Right ventricle myocardium inferior (tissue), 1 donor: ENCODE measurements at places on chromosomes 1 and 21. TPM values are rescaled to one million over a fixed set of nuclear protein-coding genes. Genes with fewer than 3 reads are reported as not detected.

DNA sequence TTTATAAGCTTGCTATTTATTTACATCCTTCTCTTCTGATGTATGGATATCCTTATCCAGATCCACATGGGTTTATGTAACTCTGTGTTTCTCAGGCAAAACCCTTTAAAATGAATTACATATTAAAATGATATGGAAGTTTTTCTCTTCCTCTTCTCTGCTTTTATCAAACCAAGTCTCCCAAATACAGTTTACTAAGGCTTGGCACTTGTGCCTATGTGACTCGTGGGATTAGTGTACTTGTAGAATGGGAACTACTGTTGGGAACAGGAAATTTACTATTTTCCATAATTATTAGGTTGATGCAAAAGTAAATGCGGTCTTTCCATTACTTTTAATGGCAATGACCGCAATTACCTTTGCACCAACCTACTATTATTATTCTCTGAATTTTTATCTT lies 14.8 kb downstream of the SIM2 start:
- DNase-seq = no peak

- DNase-seq = no peak
Measured at GRCh38 chr1:20446796-20447195, 39.2 kb downstream of the CAMK2N1 start.

GRCh38 chr1:212506666-212507065 lies 73.9 kb downstream of the NENF start:
- DNase-seq = no peak

DNA sequence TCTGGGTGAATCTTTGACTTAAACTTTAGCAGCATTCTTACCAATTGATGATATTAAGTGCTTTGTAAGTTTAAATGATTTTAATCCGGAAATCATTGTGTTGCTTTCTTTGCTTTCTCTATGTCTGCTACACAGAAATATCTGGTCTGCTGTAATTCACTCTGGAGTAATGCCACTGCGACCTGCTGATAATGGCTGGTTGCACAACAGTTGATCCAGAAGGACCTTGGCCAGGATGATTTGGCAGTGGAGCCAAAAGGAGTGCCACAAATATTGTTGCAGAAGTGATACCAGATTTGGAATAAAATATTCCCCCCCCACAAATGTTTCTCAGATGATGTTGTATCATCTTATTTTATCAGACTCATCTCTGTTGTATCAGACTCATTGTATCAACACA lies 2063.9 kb downstream of the MRPL39 start:
- no peak for DNase-seq

DNA sequence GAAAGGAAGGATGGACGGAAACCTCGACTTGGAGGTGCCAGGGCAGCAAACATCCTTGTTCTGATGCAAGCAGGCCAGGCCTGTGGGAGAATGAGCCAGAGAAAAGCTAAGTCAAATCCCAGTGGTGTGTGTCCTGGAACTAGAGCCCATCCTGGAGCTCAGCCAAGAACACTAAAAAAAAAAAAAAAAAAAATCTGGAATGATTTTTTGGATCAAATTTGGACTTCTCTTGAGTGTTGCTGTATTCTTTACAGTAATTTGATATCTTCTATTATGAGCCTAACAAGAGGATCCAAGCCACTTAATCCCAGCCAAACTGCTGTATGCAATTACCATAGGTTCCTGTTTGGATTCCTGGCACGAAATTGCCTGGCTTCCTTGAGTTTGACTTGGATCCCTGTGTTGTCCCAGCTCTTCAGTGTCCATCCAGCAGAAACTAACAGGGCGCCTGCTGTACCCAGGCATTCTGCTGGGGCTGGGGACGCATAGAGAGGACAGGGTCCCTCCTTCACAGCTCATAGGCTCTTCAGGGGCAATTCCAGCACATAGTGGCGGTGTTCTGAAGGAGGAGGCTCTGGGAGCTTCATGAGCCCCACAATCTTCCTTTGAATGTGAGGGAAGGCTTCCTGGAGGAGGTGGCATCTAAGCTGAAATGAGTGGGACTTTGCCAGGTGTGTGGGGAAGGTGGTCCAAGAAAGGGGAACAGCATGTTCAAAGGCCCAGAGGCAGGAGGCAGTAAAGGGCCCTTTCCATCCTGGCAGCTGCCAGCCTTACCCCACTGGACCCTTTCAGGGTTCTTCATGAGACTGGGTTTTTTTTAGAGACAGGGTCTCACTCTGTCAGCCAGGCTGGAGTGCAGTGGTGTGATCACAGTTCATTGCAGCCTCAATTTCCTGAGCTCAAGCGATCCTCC lies 24.7 kb downstream of the EPHX1 start:
- no peak for DNase-seq

DNA sequence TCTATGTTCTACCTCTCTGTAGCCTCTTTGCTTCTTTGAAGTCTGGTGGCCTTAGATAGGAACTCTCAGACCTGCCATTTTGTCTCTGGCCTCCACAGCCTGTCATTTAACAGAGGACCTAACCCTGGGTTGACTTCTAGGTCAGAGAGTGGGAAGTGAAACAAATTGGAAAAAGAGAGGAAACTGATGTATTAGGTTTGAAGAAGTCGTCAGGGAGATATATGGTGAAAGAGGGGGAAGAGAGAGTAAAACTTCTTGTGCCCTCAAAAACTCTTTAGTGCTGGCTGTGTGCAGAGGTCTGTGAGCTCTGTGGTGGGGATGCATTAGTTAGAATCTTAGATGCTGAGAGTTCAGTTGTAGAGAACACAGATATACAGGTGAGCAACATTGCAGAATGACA lies 30.2 kb upstream of the CD1D start:
- no peak for DNase-seq

- no peak for DNase-seq
Measured at GRCh38 chr21:19065164-19065563, 661.6 kb upstream of the TMPRSS15 start.

DENND2C gene
- 2.6 TPM for total RNA-seq

LAMC1 gene
- 100 TPM for total RNA-seq

PGLYRP3 gene
- not detected for total RNA-seq

RBM8A gene
- 63.6 TPM for total RNA-seq

PEX19 gene
- total RNA-seq = 102 TPM

FAM229A gene
- total RNA-seq = 2.4 TPM
